ENCODE measurements at places on chromosomes 4 and X.

DNA sequence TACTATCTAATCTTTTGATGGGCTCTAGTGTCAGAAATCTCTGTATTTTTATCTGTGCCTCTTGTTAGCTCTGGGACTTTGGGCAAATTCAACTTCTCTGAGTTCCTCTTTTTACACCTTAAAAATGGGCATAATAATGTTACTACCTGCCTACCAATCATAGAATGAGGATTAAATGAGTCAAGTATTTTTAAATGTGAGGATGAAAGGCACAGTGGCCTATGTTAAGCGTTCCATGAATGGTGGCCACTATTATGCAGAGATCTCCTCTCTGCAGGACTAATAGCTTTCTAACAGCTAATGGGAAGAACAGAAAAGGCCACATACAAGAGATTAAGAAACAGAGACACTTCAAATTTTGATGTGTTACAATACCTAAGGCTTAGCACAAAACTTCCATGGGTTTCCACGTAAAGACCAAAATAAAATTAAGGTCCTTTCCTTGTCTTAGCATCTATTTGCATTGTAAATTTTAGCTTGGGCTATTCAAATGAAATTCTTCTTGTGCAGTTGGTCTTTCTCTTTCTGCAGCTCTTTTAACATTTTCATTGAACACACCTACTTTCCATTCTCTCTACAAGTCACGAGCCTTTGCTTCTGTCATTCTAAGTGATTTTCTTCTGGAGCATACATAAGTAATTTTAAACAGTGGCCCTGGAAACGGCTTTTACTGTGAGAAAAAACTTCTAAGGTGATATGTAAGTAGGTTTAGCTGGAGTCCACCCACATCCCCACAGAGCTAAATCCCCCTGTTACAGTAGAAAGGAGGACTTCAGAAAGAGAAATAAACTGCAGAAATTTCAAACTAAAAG lies 117.9 kb upstream of the MED14 start:
- no peak for DNase-seq

- DNase-seq, result no peak
Measured at GRCh38 chr4:72418458-72418857, 150.6 kb downstream of the ADAMTS3 start.

GRCh38 chr4:127140306-127140705 lies 492.5 kb upstream of the INTU start:
- no peak for DNase-seq

DNA sequence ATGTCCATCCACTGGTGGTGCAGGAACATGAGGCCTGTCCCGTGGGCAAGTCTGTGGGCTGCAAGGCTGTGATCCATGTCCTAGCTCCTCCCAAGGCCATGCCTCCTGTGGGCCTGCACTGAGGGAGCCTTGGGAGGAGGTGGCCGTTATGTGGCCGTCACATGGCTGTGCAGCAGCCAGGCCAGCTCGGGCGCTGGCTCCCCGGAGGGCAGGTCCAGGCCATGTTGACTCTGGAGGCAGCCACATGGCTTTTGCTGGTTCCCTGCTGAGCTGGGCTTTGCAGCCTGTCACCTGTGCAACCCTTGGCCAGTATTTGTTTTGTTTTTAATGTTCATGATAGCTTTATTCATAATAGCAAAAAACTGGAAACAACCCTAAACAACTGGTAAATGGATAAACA lies 13.3 kb downstream of the ADRA2C start:
- no peak for DNase-seq

GRCh38 chrX:39150220-39150619 lies 349.0 kb downstream of the MID1IP1 start:
- no peak for DNase-seq

Data from RKO (cell line).